ENCODE measurements at places on chromosomes 12 and 14.

GRCh38 chr12:93363841-93364297, 13.9 kb upstream of the NUDT4 start:
- no peak for DNase-seq

DNA sequence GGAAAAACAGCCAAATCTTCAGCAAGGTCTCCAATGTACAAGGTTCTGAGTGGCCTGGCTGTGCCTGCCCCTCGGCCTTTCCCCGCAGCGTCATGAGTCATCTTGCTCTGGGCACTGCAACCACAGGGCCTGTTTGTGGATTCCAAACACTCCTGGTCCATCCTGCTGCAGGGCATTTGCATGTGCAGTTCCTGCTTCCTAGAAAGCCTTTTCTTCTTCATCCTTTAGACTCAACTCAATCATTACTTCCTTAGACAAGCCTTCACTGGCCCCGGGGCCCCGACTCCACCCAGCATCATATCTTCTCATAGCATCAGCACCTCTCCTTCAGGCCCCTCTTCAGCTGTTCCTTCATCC, 101.8 kb upstream of the EGLN3 start:
- DNase-seq = no peak

GRCh38 chr12:25276199-25276937, 25.6 kb upstream of the KRAS start:
- DNase-seq = peak; percentile 79

DNA sequence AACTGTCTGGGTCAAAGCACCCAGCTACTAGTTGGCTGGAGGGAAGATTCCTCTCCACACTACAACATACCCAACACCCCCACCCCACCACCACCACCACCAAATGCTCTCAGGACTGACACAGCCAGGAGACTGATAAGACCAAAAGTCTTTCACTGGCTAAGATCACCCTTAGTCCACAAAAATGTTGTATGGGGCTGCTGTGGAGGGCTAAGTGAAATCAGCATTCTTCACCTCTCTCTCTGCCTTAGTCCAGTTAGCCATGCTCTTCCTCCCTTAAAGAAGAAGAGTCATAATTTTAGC, 106.2 kb downstream of the NUAK1 start:
- DNase-seq = peak; percentile 57

GRCh38 chr14:64965356-64966000, 6.7 kb downstream of the RAB15 start:
- DNase-seq = no peak

DNA sequence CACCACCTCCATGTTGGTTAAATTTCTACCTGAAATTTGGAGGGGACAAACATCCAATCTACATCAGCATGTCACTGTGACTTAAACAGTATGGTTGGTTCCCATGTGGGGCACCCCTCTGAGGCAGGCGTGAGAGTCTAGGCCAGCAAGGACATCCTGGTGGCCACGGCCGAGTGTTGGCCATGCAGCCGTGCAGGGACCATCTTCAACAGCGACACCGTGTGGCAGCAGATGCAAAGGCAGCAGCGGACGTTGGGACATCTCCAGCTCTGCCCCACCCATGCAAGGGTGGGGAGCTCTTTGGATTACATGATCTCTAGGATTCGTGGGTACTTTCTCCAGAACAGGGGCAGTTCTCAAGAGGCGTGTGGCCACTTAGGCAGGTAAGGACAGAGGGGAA, 49.8 kb downstream of the NOC4L start:
- DNase-seq = no peak

DNA sequence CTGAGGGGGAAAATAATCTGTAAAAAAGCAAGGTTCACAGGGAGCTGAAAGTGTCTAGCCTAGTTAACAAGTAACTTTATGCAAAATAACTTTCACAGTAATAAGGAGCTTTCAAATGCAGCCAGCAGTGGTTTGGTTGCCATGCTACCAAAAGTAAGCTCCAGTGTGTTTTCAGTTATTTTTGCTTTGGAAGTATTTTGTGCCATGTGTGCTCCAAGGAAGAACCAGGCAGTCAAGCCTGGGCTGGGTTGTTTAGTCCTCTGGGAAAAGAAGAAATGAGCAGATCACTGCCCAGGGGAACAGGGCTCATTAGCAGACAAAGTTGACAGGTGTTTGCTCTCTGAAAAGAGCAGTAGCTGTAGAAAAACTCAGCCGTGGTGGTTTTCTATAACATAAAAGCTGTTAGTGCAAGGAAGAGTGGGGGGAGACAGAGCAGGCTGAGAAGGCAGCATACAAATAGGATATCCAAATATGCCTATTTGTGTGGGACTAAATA, 92.8 kb upstream of the TMTC2 start:
- no peak for DNase-seq

GRCh38 chr12:56775638-56776037, 12.5 kb downstream of the HSD17B6 start:
- no peak for DNase-seq

DNA sequence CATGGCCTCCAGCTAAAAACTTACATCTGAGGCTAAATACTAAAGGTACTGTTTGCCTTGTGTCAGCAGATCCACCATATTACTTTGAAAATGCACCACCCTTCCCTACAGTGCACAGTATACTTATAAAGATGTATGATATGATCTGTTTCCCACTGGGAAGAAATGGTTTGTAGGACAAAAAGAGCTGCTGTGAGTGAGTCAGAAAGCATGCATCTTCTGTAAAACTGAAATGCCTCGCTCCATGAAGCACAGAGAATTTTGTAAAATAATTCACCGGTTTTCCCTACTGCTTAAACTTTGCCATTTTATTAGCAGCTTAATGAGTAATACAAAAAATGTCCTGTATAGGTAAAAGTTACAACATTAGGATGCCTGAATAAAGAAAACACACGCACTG, 68.8 kb downstream of the MDGA2 start:
- DNase-seq = no peak

DNA sequence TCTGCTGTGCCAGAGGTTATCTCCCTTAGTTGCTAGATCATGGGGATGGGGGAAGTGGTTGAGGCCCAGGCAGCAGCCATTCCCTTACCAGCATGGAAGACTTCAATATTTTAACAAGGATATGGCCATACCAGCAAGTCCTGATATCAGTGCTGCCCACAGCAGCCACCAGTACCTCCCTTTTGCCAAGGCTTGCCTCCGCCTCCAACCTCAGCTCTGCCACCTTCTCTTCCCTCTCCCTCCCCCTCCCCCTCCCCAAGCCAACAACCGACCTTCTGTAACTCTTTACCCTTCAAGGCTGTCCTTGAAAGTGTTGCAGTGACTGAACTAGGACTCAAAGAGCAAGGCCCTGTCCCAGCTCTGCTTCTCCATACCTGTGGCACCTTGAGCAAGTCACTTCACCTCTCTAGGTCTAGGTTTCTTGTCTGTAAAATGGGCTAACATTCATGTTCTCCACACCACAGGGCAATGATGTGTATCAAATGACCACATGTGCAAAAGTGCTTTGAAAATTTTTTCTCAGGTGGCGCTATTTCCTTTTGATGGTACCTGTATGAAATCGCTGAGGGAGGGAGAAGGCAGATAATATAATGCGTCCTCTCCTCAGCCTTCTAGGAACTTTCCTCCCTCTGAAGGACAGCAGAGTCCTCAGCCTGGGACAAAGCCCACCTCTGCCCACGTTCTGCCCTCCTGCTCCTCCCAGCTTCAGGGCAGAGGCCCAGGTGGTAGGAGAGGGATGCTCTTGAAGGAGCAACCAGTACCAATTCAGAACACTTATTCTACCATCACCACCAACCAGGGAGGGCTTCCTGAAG, 14.7 kb downstream of the PLEKHG6 start:
- DNase-seq = no peak

DNA sequence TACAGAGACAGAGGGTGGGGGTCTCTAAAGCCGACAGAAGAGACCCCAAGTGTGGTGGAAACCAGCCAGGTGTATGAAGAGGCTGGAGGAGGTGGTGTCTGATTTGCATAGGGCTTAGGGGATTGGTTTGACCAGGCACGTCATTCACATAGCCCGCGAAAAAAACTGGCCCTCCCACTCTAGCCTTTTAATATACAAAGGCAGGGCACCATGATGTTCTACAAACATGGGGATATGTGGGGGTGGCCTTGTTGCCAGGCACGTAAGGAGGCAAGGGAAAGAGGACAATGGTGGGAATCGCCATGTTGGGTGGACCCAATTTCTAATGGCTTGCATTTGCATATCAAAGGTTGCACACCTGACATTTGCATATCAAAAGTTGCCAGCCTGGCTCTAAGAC, 13.2 kb downstream of the LALBA start:
- no peak for DNase-seq

DNA sequence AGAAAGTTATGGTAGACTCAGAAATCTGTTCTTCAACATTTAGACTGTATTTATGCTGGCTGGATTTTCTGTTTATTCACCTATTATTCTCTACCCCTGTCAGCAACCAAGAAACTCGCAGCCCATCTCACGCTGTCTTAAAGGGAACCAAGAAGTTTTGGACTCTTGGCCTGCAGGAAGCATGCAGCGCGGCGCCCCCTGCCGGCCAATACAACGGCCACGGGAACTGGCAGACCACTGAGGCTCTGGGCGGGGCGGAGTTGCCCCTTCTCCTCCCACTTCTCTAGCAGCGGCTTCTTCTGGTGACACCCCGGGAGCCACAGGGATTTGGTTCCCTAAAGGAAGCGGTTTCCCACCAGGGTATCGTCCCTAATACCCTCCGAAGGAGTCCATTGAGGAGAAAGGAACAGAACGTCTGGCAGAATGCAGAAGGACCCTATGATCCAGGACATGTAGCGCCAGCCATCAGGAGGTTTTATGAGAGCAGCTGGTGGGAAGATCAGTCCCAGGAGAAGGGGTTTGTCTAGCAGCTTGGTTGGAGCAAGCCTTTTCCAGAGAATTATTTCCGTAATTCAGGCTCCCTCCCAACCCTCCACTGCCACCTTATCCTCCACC, 21.0 kb upstream of the RNASE2 start:
- DNase-seq = peak; percentile 8

DNA sequence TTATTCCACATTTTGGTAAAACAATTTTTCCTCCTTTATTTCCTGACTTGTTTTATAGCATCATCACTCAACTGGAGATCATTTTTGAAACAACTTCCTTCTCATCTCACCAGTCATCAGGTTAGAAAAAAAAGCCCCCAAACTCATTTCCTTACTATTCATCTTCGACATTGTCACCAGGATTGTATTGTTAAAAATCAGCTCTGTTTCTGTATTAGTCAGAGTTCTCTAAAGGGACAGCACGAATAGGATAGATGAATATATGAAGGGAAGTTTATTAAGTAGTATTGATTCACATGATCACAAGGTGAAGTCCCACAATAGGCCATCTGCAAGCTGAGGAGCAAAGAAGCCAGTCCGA, 392.6 kb downstream of the FUT8 start:
- no peak for DNase-seq

DNA sequence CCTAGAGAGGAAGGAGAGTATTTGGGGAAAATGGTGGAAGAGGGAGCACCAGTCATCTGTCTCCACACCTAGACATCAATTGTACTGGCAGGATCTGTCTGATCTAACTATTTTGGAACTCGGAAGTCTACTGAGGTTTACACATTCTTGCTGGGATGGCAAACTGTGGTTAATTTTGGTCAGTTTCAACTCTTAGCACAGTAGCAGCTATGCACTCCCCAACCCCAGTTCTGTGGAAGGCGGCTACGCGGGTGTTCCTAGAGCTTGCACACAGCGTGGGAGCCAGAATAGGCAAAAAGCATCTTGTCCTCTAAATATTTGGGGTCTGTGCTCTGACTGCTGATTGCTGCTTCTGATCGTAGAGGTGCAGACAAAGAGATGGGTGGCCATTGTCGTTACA, 33.8 kb downstream of the TECPR2 start:
- no peak for DNase-seq

DNA sequence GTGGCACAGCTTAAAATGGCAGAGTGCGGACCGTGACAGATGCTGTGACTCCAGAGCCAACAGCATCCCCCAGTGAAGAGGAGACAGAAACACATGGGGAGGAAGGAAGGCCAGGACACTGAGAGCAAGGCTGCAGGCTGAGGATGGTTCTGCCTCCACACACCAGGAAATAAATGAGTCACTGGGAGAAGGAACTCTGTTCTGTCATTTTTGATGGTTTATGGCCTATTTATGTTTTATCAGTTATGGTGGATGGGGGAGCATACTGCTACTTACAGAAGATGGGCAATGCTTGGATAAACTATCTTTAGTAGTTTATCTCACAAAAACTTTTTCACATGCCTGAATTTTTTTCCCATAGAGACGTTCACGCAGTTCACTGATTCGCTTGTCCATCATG, 33.8 kb downstream of the ZFYVE21 start:
- no peak for DNase-seq

GRCh38 chr12:19988459-19988873, 379.9 kb upstream of the PDE3A start:
- DNase-seq = peak; percentile 59

DNA sequence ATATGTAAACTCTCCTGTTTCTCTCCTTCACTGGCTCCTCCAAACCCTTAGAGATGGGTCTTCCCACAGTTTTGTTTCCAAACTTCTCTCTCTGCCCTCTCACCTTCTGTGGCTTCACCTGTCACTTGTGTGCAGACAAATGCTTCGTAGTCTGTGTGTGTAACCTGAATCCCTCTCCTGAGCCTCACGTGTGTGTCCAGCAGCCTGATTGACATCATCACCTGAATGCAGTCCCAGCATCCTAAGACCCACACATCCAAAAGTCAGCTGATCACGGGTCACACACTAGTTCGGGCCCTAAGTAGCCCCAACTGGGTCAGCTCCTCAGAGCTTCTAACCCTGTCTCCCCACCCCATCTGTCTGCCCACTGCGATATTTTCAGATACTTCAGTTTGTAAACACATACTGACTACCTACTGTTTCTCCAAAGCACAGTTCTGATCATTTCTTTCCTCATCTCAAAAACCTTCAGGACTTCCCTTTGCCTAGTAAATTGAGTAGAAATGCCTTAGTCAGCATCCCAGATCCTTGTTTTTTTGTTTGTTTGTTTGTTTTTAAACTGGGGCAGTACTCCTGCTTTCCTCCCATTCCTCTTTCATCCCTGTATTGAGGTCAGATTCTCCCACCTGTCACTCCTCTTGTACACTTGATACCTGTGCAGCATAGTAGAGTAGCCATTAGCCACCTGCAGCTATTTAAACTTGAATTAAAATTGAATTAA, 23.7 kb downstream of the FNTB start:
- DNase-seq = no peak

DNA sequence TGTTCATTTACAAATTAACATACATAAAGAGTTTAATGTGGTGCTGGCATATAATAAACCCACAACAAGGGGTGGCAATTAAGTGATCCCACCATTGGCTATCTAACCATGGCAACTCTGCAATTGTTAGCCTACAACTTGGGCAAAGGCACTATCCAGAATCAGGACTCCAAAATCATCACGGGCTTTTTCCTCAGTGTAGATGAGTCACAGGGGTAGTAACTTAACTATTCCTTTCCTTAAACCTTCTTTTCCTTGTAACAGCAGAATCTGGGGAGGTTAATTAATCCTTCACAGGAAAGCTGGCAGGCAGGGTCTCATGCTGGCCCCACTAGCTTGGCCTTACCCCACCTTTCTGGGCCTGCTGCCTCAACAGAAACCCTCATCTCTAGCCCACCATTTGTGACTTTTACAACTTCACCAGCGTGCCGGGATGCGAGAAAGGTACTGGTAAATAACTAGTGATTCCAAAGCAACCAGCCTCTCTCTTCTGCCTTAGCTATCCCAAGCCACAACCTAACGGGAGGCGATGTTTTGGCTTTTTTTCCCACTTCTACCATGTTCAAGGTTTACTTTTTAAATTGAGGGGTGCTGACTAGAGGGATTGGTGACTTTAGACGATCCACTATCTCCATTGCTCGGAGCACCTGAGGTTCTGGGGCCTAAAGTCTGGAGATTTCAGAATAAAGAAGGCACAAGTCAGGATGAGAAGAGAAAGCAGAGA, 744 bp downstream of the ATP5MC2 start:
- peak; percentile 22 for DNase-seq
